Activated CD8-positive, alpha-beta T cell treated with anti-CD3 and anti-CD28 coated beads, Interleukin-2, amount 10 ng/mL, durations not matched to agents 7 days and 5 days (primary cell): ENCODE measurements at places on chromosomes 7 and 10.

DNA sequence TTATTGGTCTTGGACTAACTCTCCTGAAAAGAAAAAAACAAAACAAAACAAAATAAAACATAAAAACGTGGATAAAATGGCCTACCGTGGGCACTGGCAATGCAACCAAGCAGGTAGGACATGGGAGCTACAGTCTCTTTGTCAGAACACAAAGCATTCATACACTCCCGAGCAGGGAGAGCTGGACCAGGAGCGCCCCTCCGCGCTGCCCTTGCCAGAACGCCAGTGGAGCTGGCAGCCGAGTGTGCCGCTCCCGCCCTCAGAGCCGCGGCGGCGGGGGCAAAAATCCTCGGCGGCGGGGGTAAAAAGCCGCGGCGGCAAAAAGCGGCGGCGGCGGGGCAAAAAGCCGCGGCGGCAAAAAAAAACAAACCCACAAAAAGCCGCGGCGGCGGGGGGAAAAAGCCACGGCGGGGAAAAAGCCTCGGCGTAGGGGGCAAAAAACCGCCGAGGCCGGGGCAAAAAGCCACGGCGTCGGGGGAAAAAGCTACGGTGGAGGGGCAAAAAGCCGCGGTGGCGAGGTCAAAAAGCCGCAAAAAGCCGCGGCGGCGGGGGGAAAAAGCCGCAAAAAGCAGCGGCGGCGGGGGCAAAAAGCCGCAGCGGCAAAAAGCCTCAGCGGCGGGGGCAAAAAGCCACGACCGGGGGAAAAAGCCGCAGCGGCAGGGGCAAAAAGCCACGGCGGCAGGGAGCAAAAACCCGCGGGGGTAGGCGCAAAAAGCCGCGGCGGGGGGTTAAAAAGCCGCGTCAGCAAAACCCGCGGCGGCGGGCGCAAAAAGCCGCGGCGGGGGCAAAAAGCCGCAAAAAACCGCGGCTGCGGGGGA, 418.1 kb downstream of the ZNF716 start:
- no peak for DNase-seq
- no peaks in the 10 kb centered on the region for H3K4me1 ChIP-seq
- H3K36me3 ChIP-seq, result peaks cover 3% of the 10 kb centered on the region
- H3K27ac ChIP-seq, result peak overlapping the region; percentile 71
- peaks cover 6% of the 10 kb centered on the region for H3K27me3 ChIP-seq

GRCh38 chr10:13536674-13537366, 8.0 kb upstream of the BEND7 start:
- H3K27me3 ChIP-seq, result peaks cover 30% of the 10 kb centered on the region
- H3K27ac ChIP-seq, result no peak overlapping the region
- H3K4me1 ChIP-seq, result no peaks in the 10 kb centered on the region
- no peak overlapping the region for H3K4me3 ChIP-seq
- peak; percentile 26 for DNase-seq

DNA sequence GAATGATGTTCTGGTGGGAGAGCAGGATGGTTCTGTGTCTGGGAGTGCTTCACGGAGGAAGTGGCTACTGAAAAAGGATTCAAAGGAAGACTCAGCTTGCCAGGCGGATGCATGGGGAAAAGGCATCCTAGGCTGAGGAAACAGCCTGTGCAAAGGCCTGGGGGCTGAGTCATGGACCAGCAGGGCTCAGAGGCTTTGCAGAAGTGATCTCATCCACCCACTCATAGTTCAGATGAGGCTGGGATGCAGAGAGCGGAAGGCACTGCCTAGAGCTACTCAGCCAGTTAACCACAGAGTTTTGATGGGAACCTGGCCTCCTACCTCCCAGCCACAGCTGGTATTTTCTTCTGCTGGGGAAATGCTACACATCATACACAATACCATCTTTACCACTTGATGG, 15.8 kb upstream of the ADAMTS14 start:
- peaks cover 13% of the 10 kb centered on the region for H3K4me1 ChIP-seq
- peak; percentile 46 for DNase-seq
- H3K4me3 ChIP-seq, result no peak overlapping the region
- H3K27ac ChIP-seq, result no peak overlapping the region
- H3K27me3 ChIP-seq, result peaks cover 10% of the 10 kb centered on the region
- peaks cover 4% of the 10 kb centered on the region for H3K36me3 ChIP-seq

- H3K4me1 ChIP-seq, result peaks cover 9% of the 10 kb centered on the region
- H3K4me3 ChIP-seq, result no peak overlapping the region
- H3K36me3 ChIP-seq, result peaks cover 5% of the 10 kb centered on the region
- no peak for DNase-seq
- no peak overlapping the region for H3K27ac ChIP-seq
These were observed 81.1 kb downstream of the PALS2 start for GRCh38 chr7:24654305-24654704.

DNA sequence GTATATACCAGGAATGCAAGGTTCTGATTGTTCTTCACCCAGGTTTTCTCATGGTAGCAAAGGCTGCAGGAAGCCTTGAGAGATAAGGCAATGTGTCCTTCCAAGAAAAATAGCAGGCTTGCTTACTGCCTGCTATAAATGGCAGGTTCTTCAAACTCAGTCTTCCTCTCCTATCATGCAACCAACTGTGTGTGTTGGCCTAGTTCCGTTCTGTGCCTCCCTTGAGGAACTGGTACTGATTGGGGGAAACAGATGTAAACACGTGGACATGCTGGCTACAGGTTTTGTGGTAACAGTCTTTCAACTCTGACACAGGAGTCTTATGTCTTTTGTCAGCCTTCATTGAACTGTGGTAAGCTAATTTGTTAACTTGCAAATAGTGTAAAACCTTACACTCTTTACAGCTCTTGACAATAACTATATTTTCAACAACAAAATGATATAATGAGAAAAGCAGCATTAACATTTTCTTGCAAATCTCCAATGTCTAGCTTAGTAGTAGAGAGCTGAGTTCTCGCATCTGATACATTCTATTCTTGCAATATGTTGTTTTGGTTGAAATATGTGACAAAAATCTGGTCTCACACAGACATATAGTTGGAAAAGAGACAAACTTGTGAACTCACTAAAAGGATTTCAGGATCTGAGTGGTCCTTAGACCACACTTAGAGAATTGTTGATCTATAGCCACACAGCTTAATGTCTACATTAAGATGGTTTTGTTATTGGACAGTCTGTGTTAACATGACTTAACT, 54.7 kb upstream of the LSM8 start:
- no peaks in the 10 kb centered on the region for H3K36me3 ChIP-seq
- no peaks in the 10 kb centered on the region for H3K27me3 ChIP-seq
- H3K4me3 ChIP-seq, result no peak overlapping the region

- H3K27ac ChIP-seq, result peak overlapping the region; percentile 86
- H3K4me1 ChIP-seq, result peaks cover 45% of the 10 kb centered on the region
- H3K4me3 ChIP-seq, result peak overlapping the region; percentile 45
- peaks cover 3% of the 10 kb centered on the region for H3K27me3 ChIP-seq
These were observed 219.3 kb upstream of the PRSS58 start for GRCh38 chr7:142477079-142477651.

GRCh38 chr7:129784437-129784782, 168.3 kb downstream of the UBE2H start:
- no peak for DNase-seq
- H3K4me1 ChIP-seq, result peaks cover 40% of the 10 kb centered on the region
- peaks cover 64% of the 10 kb centered on the region for H3K27me3 ChIP-seq

GRCh38 chr7:107392830-107393229, 77.0 kb upstream of the GPR22 start:
- H3K27me3 ChIP-seq, result no peaks in the 10 kb centered on the region
- no peaks in the 10 kb centered on the region for H3K4me1 ChIP-seq
- no peak overlapping the region for H3K27ac ChIP-seq
- DNase-seq, result no peak
- no peak overlapping the region for H3K4me3 ChIP-seq
- no peaks in the 10 kb centered on the region for H3K36me3 ChIP-seq

DNA sequence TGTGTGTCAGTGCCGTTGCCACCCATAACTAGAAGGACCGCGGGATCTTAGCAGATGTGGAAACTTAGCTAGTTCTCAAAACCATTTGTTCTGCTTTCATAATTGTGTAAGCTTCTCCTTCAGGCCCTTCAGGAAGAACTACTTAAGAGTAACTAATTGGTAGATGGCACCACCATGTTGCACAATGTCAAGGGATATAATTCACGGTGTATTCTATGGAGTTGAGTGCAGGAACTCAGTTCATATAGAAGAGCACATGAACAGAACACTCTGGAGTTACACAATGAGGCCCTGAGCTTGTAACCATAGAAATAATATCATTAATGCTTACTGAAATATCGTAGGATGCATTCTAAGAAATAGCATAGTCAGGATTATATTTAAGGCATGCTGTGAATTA, 126.5 kb upstream of the GAD2 start:
- H3K4me3 ChIP-seq, result no peak overlapping the region
- H3K27ac ChIP-seq, result no peak overlapping the region
- H3K4me1 ChIP-seq, result no peaks in the 10 kb centered on the region

- H3K4me1 ChIP-seq, result no peaks in the 10 kb centered on the region
- DNase-seq, result no peak
- H3K4me3 ChIP-seq, result no peak overlapping the region
These were observed 520.0 kb downstream of the CNTNAP2 start for GRCh38 chr7:146636581-146636980.

DNA sequence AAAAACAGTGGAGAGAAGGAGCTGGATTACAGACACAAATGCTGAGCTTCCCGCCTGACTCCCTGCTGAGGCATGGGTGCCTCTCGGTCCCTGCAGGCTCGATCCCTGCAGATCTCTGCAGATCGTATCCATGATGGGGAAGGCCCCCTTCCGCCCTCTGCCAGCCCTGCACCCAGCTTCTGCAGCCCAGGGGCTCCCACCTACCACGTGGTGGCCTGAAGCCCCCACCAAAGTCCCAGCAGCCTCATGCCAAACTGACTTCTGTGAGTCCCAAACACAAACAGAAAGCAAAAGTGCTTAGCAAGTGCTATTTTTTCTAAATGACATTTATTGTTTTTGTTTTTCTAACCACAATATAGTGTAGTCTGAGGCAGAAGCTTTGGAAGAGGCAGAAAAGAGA, 127.1 kb upstream of the CHST15 start:
- peaks cover 3% of the 10 kb centered on the region for H3K27me3 ChIP-seq
- no peak overlapping the region for H3K4me3 ChIP-seq
- DNase-seq, result no peak
- H3K4me1 ChIP-seq, result peaks cover 22% of the 10 kb centered on the region
- H3K36me3 ChIP-seq, result no peaks in the 10 kb centered on the region
- no peak overlapping the region for H3K27ac ChIP-seq

GRCh38 chr10:110005719-110006118, 2.1 kb upstream of the ADD3 start:
- peaks cover 18% of the 10 kb centered on the region for H3K4me1 ChIP-seq
- H3K36me3 ChIP-seq, result peaks cover 5% of the 10 kb centered on the region
- H3K27ac ChIP-seq, result no peak overlapping the region
- H3K4me3 ChIP-seq, result no peak overlapping the region
- DNase-seq, result no peak

DNA sequence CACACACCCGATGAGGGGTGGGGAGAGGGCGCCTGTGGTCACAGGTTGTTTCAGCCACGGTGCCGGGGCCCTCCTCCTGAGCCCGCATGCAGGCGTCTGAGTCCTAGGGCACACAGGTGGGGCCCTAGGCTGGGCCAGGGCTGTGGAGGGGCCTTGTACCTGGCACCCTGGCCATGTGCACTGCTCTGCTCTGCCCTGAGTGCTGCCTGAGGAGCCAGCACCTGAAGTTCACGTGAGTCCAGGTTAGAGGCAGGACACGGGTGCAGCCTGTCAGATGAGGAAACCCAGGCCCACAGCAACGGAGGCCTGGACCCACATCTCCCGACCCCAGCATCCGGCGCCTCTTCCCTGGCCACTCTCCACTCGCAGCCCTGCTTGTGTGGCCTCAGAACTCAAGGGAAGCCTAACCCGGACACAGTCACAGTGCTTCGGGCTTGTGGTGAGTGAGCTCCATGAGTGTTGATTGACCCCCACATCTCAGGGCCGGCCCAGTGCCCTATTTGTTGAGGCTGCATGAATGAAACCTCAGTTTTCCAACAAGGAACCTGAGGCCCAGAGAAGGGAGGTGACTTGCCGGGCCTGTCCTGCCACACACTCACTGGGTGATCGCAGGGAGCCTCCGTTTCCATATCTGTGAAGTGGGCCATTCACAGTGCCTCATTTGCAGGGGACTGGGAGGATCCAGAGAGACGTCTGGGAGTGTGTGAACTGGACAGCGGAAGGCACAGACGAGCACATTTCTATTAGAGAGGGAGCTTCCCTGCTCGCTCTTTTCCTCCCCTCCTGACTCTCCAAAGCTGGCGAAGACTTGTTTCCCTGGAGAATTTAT, 39.6 kb downstream of the PPIF start:
- H3K4me3 ChIP-seq, result no peak overlapping the region
- H3K36me3 ChIP-seq, result no peaks in the 10 kb centered on the region
- peaks cover 5% of the 10 kb centered on the region for H3K4me1 ChIP-seq
- no peak overlapping the region for H3K27ac ChIP-seq
